NCI-H1417 treated with DMSO at 0.1 percent for 48 hours (cell line): ENCODE measurements at places on chromosomes 13 and 19.

GRCh38 chr13:109684084-109684823 is 102.1 kb downstream of the IRS2 start:
- no peak for DNase-seq

- DNase-seq = no peak
These were observed 15.1 kb downstream of the ZNRF4 start for GRCh38 chr19:5470264-5470671.

- no peak for DNase-seq
These were observed 1.6 kb downstream of the USF2 start for GRCh38 chr19:35270381-35270811.

DNA sequence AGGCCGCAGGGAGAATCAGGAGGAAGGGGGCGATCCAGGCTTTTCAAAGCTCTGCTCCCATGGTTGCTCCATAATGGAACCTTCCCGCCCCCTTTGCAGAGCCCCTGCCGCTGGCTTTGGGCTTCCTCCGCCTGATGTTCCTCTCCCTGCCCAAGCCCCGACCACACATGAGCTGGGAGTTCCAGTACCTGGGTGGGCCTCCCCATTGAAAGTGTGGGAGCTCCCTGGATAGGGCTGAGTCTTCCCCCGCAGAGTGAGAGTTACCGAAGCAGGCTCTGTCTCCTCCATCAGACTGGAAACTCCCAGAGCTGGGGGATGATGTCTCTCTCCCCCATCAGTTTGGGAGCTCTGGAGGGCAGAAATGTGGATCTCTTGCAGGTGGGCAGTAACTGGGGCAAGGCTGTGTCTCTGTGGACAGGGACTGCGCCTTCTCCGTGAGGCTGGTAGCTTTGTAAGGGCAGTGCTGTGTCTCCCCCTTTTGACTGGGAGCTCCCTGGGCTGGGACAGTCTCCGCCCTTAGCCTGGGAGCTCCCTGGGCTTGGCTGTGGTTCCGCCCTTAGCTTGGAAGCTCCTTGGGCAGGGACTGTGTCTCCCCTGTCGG is 722 bp downstream of the DCAF15 start:
- no peak for DNase-seq

DNA sequence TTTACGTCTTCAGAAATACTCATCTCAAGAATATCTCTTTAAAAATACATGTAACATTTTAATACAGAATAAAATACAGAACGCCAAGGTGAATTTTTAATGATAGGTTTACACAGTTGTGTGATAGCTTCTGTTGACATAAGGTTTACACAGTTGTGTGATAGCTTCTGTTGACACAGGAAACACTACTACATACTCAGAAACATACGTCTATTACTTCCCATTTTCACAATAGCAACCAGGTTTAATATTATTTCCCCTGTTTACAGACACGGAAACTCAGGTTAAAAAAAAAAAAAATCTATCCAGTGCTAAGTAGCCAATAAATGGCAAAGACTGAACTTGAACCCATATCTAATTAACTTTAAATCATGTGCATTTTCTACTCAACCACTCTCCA is 571.2 kb downstream of the LIG4 start:
- no peak for DNase-seq

DNA sequence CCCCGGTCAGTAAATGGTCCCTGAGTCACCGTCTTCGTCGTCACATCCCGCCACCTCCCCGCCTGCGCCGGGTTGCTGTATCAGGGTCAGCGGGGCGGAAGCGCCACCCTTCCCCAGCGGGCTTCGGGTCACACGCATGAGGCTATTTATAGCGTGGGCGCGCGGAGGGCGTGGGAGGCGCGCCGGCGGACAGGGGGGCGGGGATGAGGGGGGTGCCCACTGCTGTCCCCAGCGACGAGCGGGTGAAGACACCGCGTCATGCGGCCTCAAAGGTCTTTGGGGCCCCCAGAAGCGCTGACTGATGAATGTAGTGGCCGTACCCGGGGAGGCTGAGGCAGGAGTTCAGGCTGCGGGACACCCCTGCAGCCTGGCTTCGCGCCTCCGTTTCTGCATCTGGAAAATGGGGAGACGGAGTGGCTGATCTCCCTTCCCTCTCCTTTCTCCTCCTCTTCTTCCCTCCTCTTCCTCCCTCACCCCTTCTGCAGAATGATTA is 7.9 kb downstream of the UNC13A start:
- no peak for DNase-seq

DNA sequence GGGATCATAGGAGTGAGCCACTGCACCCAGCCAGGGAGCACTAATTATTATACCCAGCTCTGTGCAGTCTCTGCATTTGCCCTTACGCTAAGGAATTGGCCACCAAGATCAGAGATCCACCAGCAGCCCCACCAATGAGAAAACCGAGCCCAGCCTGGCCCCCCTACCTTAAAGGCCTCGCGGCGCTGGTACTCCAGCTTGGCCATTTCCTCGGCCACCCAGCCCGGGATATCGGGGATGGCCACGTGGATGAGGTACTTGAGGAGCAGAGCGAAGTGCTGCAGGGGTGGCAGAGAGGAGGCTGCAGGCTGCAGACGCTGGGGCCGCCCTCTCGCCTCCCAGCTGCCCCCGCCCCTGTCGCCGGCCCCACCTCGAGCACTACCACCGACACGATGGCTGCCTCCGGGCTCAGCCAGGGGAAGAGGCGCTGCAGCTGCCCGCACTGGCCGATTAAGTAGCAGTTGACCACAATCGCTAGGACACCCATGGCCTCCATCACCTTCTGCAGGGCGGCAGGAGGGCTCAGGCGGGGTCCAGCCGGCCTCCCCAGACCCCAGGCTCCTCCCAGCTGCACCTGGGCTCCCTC is 7.5 kb downstream of the ANO8 start:
- DNase-seq = no peak

DNA sequence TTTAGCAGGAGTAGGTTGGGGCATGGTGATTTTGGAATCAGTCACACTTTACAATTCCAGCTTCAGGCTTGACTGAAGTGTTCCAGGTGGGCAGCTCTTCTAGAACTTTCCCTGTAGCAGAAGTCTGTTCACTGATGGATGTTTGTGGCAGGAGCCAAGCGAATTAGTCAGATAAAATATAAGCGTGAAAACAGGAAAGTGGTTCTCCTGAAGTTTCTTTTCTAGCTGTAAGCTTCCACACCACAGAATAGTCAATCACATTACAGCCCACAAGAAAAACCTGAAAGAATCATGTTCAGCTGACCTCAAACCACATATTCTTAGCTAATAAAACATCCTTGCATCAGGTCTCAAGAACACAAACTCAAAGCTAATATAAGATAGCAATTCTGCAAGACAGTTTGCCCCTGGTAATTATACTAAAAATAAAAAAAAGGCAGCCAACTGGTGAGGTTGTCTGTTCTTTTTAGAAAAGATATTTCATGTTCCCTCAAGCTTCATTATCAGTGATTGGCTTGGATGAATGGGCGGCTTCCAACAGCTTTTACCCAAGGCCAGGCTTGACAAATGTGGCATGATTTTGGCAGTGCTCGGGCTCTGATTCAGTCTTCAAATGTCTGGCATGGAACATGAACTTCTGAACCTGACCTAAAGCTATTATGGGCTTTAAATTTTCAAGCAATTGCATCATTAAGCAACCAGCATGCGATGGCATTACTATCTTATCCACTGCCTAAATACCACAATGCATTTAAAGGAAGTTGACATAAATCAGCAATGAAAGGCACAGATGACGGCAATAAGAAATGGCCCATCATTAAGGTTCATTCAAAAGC is 136.8 kb downstream of the DCLK1 start:
- no peak for DNase-seq
